ENCODE measurements at places on chromosomes 4 and X.
A peak's percentile ranks its signal among the peaks of the same experiment; 100 is the strongest.

DNA sequence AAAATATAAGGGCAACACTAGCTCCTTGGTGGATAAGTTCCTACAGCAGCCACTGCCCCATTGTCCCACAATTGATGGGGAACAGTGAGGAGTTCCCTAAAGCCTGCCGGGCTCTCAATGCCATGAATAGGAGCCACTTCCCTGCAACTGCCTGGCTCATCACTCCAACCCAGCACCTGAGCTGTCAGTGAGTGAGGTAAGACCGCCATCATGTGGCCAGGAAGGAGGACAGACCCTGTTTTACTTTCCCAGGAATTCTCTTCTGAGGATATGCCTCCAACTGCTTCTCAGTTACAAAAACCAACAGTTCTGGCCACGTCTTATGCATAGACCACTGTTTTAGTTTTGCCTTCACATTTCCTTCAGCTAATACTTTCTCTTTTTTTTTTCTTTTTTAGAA, 45.5 kb downstream of the SRPX start:
- DNase-seq: peak; percentile 16

DNA sequence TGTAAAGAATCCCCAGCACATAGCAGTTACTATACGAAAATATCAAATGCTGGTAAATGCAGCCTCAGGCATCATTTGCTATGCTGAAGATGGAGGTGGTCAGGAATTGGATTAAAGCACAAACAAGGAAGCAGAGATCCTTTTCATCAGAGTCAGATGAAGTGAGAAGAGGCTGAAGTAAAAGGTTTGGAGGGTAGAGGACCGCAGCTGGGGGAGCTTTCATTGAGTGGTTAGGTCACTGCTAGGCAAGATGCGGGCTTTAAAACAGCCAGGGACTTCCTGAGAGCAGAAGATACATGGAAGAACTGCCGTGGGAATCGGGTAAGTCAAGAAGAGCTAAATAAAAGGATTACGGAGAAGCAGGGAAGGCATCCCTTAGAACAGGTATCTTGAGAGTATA, 351.4 kb downstream of the UNC5C start:
- no peak for DNase-seq

DNA sequence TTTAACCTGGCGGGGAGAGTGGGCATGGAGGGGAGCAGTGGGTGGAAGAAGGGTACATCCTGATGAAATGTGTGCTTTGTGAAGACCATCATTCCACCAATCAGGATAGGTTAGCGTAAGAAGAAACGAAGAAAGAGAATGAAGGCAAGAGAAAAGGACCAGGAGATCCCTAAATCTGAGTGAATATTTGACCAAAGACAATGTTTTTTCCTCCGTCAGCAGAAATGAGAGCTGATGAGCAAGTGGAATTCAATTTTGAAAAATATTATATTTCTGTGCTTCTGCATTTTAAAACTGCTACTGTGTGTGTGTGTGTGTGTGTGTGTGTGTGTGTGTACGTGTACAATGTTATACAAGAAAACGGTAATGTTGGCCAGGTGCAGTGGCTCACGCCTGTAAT, 58.3 kb upstream of the NOCT start:
- no peak for DNase-seq

GRCh38 chr4:183149616-183150539, 50.8 kb downstream of the WWC2 start:
- DNase-seq: no peak

GRCh38 chr4:146439999-146440398, 81.7 kb downstream of the SLC10A7 start:
- no peak for DNase-seq

DNA sequence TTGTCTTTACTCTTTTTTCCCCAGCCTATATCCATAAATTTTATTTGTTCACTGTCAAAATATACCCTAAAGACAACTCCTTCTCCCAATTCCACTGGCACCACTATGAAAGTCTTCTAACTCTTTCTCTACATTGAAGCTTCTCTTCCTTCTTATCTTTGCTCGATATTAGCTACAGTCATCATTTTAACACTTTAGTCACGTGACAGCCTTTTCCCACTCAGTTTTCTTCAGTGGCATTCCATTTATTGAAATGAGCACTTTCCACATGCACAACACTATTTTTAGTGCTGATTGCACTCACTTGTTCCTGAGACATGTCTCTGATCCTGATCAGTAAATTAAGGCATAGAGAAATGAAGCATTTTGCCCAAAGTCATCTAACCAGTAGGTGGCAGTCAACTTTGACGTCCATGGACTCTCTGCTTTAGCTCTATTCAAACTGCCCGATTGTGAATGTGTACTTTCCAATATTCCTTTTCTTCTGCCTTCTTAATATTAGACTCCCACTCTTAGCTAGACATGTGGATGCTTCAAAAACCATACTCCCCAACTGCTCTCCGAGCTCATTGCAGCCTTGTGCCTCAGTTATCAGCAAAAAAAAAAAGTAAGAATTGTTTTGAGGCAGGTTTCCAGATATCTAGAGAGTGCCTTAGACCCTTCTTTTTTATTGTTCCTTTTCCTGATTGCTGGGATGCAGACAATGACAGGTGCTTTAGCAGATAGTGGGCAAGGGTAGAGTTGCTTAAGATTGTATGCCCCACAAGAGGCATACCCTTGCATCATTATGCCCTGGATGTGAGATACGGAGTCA, 394.4 kb upstream of the ADGRL3 start:
- DNase-seq: peak; percentile 14

GRCh38 chrX:39975101-39975925, 122.4 kb downstream of the BCOR start:
- DNase-seq: no peak

DNA sequence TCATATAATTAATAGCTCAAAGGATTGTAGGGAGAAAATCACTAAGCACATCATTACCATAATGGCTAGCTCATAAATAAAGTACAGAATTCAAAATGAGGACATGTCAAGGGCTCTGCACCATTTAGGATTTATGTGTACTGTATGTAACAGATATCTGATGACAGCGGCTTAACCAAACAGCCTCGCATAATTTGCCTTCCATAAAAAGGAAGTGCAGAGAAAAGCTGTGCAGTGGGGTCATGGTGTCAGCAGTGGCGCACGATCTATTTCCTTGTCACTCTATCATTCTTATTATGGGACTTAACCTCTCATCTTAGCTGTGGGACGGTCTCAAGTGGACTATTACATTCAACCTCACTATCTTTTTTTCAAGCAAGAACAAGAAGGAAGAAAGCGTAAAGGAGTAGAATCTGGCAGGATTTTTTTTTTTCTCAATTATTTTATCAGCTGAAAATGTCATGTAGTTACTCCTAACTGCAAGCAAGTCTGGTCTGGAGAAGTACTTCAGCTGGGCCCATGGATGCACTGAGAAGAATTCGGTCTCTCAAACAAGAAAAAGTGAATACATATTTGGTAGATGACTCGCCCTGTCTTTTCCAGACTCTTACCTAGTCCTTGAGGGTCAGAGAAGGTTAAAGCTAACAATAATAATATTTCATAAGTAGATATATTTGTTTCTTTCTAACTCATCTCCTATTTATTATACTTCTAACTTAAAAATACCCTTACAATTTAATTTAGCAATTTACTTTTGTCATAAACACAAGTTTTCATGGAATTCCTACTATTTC, 94.6 kb downstream of the COX18 start:
- peak; percentile 71 for DNase-seq

- peak; percentile 90 for DNase-seq
These were observed 11.3 kb downstream of the LAMP2 start for GRCh38 chrX:120457766-120458180.

GRCh38 chr4:78689261-78689660, 86.9 kb upstream of the BMP2K start:
- no peak for DNase-seq

- DNase-seq: no peak
These were observed 116.3 kb downstream of the UNC5C start for GRCh38 chr4:95432466-95432865.

DNA sequence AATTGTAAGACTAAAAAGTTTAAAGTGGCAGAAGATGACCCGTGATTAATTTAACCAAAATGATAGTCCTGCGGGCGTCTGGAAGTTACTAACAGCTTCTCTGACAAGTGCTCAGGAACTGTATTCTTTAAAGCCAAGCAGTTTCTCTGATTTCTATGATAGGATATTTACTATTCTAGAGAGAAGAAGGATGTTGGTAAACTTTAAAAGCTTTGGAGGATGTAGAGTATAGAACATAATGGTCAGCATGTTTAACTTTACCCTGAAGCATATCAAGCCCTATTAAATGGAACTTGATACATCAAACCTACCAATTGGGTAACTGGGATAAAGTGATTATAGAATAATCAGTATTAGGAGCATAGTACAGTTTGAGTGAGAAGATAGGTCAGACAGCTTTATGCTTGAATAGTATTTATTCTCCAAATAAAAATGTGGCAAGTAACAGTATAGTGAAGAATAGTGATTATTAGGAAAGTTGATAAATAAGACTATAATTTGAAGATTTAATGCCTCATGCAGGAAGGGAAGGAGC, 1.8 kb downstream of the STIM2 start:
- no peak for DNase-seq

DNA sequence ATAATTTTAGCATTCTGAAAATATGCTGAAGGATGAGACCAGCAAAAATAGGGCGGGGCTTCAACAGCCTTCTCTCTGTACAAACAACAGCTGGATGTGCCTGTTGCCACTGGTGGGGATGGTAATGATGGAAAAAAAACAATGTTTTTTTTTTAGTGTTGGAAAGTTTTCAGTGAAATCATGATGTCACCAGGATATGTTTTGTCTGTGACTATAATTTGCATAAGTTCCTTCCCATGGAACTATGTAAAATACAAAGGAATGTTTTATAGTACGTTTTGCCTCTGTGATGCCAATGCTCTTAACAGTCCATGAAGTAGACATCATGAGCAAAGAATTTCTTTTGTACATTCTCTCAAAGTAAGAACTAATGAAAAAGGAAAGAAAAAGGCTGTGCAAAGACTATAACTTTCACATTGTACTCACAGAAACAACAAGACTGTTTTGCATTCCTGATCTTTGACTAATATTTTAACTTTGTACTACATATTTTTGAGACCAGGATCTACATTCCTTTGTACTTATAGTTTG, 589.7 kb downstream of the SPRY1 start:
- DNase-seq: peak; percentile 97

- no peak for DNase-seq
These were observed 55.8 kb upstream of the ENPP6 start for GRCh38 chr4:184273166-184274147.

DNA sequence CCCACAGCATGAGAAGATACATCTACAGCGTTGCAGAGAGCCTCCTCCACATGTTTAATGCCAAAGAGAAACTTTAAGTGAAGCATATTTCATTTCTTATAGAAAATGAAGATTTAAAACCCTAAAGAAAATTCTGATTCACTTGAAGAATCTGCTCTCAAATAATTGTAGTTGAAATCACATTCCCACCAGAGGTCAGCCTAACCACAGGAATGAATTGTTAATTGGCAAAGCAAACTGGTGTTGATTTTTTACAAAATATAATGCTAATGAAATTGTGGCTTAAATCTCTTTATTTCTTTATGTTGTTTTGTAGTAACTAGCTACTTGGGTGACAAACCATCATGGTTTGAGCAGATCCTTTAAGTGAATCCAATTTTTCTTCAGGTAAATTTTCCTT, 31.1 kb upstream of the WDR17 start:
- DNase-seq: peak; percentile 33

DNA sequence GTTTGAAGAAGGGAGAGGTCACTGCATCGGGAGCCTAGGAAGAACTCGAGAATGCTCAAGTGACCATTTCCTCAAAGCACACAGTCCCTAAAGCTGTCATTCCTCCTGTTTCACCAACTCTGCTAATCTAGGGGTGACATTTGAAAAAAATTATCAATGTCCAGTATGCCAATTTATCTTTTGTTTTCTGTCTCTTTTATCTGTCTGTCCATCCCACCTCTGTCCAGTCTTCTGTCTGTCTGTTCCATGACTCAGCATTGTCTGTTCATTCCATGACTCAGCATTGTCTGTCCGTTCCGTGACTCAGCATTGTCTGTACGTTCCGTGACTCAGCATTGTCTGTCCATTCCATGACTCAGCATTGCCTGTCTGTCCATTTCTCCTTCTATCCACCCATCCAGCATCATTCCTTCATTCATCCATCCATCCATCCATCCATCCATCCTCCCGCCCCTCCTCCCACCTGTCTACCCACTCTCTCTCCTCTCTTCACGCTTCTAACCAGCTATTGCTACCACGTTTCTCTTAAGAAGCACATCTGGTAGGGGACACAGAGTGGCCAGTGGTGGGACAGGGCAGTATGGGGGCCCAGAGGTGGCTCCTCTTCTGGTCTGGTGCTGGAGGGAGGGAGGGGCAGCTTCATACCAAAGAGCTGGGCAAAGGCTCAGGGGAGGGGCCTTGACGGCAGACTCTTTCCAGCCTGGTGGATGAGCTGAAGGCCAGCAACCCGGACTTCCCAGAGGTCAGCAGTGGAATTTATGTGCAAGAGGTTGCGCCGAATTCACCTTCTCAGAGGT, 34.1 kb downstream of the HTRA3 start:
- peak; percentile 64 for DNase-seq

DNA sequence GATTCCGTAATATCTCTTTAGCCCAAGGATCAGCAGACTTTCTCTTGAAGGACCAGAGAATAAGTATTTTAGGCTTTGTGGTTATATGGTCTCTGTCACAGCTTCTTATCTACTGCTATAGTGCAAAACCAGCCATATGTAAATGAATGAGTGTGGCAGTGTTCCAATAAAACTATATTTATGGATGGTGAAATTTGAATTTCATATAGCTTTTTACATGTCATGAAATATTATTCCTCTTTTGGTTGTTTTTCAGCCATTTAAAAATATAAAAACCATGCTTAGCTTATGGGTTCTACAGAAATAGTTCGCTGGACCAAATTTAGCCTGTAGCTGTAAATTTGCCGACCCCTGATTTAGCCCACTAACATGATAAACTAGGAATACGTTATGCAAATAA, 18.0 kb upstream of the MSMO1 start:
- no peak for DNase-seq

DNA sequence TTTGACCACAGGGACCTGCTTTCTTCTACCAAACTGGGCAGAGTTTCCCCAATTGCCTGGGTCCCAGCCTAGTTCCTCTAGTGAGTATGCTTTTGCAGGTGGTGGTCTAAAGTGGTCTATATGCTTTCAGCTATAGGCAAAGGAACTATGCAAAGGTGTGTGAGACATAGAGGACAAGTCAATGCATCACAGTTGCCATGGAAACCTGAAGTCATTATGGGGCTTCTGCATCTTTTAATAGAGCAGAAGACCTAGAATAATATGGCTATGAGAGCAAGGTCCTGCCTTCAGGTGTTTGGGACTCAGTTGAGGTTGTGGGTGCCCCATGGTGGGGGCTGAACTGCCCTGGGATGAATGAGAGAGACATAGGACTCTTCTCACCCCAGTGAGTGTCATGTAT, 92.1 kb upstream of the RAB40AL start:
- no peak for DNase-seq

- DNase-seq: peak; percentile 26
These were observed 937.8 kb downstream of the PCDH7 start for GRCh38 chr4:31657859-31658570.

- DNase-seq: peak; percentile 56
These were observed at the start of gene SLIT2 for GRCh38 chr4:20251796-20252655. TSS of gene SLIT2 (plus strand) at chr4:20251905. CDS start at chr4:20253816, 1,911 bp downstream.

GRCh38 chr4:117560329-117560728, 474.0 kb upstream of the NDST3 start:
- peak; percentile 29 for DNase-seq

GRCh38 chr4:81454499-81454898, 17.2 kb downstream of the RASGEF1B start:
- no peak for DNase-seq

Data from astrocyte (in vitro differentiated cells and primary cell).